ENCODE measurements at places on chromosomes 6 and 20.

DNA sequence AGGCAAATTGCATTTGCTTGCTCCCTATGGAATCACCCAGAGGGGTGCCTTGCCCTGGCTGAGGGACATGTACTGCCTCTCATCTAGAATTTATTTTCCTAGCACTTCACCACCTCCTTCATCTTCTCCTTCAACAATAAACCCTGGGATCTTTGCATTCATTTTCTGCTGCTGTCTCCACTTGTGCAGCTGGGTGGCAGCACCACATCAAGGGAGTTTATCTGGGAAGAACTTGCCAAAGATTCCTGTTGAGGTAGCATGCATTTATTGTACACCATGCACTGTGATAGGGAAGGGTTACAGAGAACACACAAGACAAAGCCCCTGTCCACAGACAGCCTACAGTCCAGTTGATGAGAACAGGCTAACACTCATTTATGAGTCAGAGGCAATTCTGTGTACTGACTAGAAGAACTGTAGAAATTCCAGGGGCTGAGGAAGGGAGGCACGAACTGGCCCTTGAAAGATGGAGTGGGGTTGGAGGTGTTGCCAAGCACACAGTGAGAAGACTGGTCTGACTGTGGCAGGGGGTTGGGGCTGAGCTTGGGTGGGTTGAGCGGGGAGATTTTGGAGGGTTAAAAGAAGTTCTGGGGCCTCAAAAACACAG is 17.5 kb downstream of the C20orf173 start:
- DNase-seq = no peak

GRCh38 chr6:167652042-167652700 is 174.5 kb upstream of the AFDN start:
- no peak for DNase-seq

DNA sequence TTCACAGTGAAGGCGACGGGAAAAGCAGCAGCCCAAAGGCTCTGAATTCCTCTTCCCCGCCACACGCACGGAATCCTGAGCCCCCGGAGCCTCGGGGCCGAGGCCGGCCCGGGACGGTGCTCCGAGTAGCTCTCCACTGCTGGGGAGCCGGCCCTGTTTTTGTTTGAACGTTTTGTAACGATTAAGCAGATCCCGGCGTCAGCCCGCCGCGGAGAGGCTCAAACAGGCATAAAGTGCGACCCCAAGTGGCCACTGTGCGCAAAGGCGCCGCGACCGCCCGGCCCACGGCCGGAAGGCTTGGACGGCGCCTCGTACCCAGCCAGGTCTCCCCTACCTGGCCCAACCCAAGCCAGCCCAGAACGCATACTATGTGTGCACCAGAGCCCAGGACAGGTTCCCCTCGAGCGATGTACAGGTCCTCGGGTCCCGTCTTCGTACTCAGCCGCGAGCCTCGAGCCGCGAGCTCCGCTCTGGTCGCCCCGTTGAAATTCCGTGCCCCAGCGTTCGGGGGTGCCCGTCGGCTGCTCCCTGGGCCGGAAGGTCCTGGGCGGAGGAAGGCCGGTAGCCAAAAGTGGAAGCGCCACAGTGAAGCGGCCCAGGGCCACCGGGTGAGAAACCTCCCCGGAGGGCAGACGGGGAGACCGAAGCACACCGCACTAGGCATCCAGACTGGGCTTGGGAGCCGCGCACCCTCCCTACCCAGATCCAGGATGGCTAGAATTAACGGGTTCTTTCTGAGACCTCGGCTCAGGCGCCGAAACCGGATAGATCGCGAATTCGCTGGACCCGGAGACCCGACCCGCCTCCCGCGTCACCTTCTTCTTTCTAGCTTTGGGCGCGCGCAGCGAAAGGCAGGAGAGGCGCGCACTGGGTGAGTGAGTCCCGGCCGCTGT is 1.2 kb upstream of the MAFB start:
- peak; percentile 95 for DNase-seq

GRCh38 chr6:148451690-148452089 is 109.1 kb downstream of the SASH1 start:
- DNase-seq = no peak

DNA sequence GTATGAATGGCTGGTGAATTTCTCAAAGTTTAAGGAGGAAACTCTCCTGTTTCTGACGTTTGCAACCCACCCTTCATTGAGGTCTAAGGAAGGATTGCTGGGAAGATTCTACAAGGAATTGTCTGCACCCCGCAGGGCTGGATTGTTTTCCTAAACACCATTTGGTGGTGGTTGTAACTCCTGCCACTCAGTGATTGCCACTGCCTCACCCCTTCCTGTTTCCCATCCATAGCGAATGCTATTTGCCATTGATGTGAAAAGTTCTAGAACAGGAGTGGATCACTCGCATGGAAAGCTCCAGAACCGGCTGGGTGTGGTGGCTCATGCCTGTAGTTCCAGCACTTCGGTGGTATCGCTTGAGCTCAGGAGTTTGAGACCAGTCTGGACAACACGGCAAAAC is 8.7 kb upstream of the DSP start:
- no peak for DNase-seq

- no peak for DNase-seq
Measured at GRCh38 chr20:57245997-57246396, 20.4 kb downstream of the BMP7 start.

GRCh38 chr6:28218312-28219248 is 6.5 kb upstream of the ZSCAN9 start:
- peak; percentile 67 for DNase-seq

DNA sequence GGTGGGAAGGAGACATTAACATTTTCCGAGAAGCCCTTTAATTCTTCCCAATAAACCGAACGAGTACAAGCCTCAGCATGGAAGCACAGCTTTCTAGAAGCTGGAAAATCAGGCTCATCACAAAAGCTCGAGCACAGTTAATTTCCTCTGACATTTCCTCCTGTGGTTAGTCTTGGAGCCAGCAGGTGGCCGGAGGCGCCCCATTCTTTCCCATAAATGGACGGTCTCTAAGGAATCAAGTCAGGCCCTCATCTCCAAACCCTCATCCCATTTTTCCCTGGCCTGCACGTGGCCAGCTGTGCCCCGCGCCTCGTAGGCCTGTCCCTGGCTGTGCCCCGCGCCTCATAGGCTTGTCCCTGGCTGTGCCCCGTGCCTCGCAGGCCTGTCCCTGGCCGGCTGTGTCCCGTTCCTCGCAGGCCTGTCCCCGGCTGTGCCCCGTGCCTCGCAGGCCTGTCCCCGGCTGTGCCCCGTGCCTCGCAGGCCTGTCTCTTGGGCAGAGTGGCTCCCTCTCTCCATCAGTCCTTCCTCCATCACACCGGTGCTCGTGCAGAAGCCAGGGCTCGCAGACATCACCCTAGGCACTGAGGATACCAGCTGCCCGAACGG is 19.7 kb upstream of the NTSR1 start:
- DNase-seq = no peak

- DNase-seq = no peak
Measured at GRCh38 chr6:158009114-158009891, 27.6 kb downstream of the SYNJ2 start.

GRCh38 chr20:760751-761417 is 7.4 kb downstream of the SLC52A3 start:
- no peak for DNase-seq

- DNase-seq = no peak
Measured at GRCh38 chr6:99467509-99468106, 42.5 kb upstream of the PNISR start.

GRCh38 chr20:64030371-64031134 is 5.4 kb upstream of the C20orf204 start:
- DNase-seq = no peak

DNA sequence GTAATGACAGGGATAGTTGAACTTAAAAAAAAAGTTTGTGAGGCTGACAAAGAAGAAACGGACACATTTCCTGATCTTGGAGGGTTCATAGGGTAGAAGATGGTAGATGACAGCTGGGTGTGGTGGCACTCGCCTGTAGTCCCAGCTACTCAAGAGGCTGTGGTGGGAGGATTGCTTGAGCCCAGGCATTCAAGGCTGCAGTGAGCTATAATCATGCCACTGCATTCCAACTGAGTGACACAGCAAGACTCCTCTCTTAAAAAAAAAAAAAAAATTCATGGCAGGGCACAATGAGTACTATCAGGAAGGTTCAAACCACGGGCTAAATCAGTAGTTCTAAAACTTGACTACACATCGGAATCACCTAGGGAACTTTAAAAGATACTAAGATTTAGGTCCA is 2.0 kb upstream of the MICA start:
- peak; percentile 72 for DNase-seq

- no peak for DNase-seq
Measured at GRCh38 chr20:46549188-46549972, 1.1 kb downstream of the OCSTAMP start.

DNA sequence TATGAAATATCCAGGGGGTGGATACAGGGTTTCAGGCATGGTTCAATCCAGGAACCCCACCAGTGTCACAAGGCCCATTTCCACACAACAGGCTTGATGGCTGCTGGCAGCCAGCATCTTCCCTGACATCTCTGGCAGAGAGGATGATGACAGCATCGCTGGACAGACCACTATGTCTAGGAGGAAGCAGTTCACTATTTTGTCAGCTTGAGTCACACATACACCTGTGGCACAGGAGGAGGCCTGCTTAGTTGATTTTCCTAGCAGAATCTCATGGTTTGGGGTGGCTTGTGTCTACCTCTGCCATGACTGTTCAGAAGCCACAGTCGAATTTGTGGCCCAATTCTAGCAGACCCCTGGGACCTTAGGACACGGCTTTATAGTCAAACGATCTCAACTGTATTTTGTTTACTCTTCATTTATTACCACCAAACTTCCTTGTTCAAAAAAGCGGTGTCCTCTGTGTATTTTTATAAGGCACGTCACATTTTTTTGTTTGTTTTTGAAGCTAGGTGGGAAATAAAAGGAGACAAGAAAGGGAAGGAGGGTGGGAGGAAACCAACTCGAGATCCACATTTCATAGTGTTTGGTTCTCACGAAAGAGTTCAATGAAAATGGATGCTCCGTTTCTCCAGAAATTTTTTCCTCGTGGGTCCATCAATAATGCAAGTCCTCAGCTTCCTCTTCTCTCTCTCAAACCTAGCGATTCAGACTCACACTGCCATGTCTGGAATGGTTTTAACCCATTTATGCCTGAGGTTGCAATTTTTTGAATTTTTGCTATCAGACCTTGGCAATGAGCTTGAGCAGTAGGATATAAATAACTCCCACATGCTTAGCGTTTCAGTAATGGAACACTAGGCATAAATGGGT is 94.4 kb downstream of the TOX2 start:
- DNase-seq = no peak

DNA sequence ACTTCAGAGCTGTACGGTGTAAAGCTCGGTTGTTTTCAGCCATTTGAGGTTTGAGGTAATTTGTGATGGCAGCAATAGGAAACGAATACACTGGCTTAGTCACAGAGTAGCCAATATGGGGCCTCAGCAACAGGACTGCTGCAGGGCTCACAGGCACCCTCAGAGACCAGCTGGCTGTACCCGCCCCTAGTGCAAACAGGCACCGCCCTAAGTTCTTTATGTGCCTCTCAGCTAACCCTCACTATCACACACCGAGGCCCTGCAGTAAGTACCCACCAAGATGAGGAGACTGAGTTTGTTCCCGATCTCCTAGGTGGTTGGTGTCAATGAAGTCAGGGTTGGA is 11.2 kb upstream of the SERPINB9 start:
- peak; percentile 21 for DNase-seq

- no peak for DNase-seq
Measured at GRCh38 chr6:123507582-123507981, 129.2 kb downstream of the TRDN start.

DNA sequence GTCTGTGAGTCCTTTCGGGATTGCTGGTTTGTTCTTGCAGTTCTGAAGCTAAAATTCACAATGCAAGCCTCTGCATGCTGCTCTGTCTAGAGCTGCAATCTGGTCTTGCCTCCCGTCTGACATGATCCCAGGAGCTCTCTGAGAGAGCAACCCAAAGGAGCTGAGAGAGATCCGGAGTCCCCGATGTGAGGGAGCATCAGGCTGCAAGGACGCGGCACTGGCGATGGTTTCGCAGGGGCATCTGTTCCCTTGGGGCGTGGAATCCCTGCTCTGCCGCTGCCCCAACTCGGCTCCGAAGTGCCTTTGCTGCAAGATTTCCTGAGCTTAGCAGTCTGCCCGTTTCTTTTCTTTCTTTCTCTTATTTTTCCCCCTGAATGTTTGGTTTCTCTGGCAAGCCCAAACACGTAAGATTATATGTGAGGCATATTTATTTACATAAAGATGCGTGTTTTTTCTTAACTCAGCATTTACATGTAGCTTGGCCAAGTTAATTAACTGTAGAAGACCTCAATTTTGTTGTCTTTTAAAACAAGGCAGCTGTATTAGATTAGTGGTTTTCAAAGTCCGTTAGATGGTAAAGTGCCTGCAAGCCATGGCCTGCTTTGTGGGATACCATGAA is 873.0 kb downstream of the KIF16B start:
- DNase-seq = no peak

DNA sequence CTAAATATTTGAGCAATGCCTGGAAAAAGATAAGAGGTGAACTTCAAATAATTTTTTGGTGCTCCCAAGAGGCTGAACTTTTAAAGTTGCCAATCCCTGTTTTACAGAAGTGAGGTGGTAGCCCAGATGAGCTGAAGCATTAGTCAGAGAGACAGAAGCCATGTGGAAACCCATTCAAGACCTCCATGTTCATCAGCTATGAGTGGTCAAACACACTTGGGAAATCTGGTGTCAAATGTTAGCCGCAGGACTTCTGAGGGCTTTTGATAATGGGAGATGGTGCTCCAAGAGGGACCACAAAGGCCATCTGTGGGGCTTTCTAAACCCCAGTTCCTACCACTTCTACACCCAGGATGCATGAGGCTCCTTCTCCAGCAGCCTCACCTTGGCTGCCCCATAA is 77.5 kb upstream of the MRPS10 start:
- no peak for DNase-seq

- no peak for DNase-seq
Measured at GRCh38 chr20:53133125-53133524, 161.0 kb downstream of the TSHZ2 start.

DNA sequence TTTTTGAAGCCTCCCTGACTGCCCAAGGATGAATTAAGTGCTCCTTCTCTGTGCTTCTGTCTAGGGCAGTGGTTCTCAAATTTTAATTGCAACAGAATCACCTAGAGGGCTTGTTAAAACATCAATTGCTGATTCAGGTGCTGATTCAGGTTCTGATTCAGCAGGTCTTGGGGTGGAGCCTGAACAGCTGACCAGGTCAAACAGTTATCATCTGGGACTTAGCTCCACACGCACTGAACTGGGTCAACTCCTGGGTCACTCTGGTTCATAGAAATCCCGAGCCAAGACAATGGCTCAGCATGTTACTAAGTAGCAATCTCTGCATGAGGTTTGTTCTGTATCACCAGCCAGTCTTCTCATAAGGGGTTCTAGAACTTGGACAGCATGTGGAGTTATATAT is 192.3 kb downstream of the GJA1 start:
- DNase-seq = no peak

GRCh38 chr6:127129251-127129650 is 10.8 kb downstream of the RSPO3 start:
- no peak for DNase-seq
